ENCODE measurements at places on chromosomes 4 and X.

DNA sequence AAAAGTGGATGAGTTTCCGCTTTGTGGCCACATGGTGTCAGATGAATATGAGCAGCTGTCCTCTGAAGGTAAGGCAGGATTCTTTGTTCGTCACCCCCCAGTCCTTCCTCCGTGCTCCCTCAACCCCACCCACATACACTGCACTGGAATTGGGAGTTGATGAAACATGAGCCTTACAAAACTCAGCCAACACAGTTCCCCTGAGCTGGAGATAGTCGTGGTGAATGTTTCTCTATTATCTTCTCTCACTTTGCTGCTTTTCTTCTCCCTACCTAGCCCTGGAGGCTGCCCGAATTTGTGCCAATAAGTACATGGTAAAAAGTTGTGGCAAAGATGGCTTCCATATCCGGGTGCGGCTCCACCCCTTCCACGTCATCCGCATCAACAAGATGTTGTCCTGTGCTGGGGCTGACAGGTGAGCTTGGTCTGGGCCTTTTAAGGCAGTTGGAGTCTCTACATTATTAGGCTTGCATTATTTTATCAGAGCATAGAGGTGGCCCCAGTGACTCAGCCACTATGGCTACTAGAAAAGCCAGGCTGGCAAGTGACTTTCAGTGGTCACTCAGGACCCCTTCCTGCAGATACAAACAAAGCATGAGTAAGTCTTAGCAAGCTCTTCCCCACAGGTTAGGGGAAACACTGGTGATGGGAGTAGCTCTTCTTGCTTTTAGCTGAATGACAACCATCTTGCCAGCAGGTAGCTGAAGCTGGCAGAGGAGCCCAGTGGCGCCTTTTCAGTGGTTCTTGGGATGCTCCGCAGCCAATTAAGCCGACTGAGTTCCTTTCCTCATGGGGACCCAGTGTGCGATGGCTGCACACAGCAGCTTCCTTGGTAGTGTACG, 1.6 kb downstream of the RPL10 start:
- DNase-seq = no peak

GRCh38 chr4:32117693-32118092, 1397.5 kb downstream of the PCDH7 start:
- DNase-seq = no peak

DNA sequence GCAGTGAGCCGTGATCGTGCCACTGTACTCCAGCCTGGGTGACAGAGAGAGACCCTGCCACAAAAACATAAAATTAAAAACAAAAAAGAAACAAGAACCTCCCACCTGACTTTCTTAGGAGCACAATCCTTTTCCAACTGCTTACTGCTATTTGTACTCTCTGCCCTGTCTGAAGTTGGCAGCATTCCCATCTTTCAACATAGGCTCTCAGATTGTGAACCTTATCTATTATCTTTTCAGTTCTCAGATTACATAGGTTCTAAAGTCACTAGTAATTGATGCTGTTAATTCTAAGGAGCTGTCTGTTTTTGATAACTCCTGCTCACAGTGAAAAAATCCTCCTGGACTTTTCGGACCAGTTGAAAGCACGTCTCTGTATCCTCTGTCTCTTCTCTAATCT, 812.2 kb upstream of the CT83 start:
- DNase-seq = no peak

- DNase-seq = no peak
Measured at GRCh38 chrX:154495472-154495922, 5.1 kb upstream of the SLC10A3 start.

GRCh38 chrX:44099366-44099765, 126.2 kb upstream of the NDP start:
- no peak for DNase-seq
